NCI-H526 treated with DMSO at 0.1 percent for 48 hours (cell line): ENCODE measurements at places on chromosomes 5 and 9.

DNA sequence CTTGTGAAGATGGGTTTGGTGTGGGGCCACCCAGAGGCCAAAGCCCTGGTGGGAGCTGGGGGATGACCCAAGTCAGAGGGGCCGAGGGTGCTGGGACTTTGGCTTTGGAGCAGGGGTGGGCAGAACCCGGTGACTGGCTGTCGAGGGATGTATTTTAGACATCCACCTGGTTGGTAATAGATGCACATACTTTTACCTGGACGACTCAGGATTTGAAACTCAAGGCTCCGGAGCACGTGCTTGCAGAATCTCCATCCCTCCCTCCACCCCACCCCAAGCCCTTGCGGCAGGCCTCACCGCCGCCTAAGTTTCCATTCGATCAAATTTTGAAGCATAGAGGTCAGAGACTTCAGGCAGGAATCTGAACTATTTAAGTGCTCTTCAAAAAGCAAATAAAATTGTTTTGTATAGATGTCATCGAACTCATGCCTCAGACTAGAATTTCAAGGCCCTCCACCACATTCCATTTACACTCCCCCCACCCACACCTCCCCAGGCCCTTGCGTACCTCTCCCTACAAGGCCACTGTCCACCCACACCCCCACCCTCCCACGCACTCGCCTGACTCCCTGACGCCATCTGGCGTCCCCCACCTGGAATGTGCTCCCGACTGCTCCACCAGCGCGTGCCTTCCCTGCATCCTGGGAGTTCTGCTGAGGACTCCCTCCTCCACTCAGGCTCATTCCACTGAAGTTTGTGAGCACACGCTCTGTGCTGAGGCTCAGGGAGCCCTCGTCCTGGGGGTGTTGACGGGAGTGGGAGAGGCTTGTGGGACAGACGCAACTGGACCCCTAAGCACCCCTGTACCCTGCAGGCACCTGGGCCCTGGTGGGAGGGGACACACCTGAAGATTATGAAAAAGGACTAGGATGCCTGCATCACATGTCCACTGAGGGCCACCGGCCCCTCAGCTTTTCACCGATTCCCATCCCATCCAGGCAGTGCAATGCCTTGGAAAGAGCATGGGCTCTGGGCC, 56.4 kb upstream of the RPL26L1 start:
- no peak for DNase-seq

DNA sequence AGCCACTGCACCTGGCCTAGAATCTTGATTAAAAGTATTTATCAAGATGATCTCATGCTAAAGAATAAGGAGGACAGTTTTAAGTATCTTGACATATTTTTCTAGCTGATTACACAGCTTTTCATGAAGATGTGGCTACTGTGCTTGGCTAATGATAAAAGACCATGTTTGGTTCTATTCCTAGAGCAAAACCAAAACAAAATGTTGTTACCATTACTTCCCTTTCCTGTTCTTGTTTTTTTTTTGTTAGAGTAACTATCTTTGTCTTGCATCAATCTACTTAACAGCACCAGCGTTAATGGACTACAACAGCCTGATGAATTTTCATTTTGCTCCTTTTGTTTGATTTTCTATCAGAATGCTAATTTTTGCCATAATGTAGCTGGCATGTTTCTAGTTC, 86.2 kb upstream of the DHFR start:
- no peak for DNase-seq

GRCh38 chr9:81369121-81369520, 320.2 kb downstream of the TLE1 start:
- no peak for DNase-seq

- no peak for DNase-seq
Measured at GRCh38 chr5:103021314-103021713, 98.6 kb downstream of the GIN1 start.

GRCh38 chr9:33233626-33234342, 6.2 kb upstream of the SPINK4 start:
- DNase-seq: no peak

GRCh38 chr5:14238272-14238671, 95.1 kb downstream of the TRIO start:
- peak; percentile 60 for DNase-seq

DNA sequence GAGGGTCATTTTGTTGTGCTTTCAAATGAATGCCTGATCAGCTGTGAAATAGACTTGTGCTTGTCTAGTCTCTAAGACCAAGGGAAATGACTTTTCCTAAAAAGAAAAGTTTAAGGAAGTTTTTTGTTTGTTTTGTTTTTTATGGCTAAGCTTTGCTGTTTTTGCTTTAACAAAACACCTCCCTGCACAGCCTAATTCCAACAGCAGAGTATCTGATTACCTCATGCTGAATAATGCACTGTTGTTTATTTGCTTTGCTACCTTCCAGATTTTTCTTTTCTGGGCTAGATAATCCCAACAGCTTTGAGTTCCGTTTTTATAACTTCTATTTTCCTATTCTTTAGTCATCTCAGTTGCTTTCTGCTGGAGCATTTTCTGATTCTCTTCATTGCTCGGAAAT, 95.8 kb downstream of the AOPEP start:
- no peak for DNase-seq

- DNase-seq: no peak
Measured at GRCh38 chr5:177378884-177379883, 5.0 kb upstream of the SLC34A1 start.

DNA sequence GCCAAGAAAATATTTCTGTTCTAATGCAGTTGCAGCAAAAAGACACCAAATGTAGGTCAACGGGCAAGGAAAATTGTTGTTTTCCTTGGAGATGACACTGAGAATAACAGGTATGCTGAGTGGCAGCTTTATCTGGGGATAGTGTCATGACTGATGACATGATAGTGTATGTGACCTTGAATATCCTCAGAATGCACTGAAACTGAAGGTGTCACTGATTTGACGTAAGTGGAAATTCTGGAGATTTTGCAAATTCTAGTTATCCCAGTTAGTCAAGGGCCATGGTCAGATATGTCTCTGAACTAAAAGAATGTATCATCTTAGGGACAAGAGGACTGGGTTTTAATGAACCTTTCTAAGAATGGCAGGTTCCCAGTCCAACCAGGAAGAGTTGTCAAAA, 138.0 kb upstream of the C9orf72 start:
- DNase-seq: no peak

- DNase-seq: no peak
Measured at GRCh38 chr9:126024581-126025230, 277.5 kb downstream of the PBX3 start.

DNA sequence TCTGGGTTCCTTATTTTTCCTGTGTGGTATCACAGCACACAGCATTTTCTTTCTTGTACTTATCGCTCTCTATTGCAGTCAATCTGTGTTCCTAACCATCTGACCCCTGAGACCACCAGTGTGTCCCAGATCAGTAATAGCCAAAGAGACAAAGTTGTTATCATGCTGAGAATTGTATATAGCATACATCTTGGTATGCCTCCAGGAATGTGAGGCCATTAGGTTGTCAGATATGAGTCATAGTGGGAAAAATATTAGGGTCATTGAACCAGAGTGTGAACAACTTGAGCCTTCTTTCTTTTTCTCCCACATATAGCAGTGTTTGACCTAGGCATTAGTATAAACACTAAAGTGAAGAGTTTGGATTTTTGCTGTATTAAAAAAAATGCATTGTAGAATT, 106.3 kb downstream of the NDUFAF2 start:
- DNase-seq: no peak
